ENCODE measurements at places on chromosomes 6 and 20.

DNA sequence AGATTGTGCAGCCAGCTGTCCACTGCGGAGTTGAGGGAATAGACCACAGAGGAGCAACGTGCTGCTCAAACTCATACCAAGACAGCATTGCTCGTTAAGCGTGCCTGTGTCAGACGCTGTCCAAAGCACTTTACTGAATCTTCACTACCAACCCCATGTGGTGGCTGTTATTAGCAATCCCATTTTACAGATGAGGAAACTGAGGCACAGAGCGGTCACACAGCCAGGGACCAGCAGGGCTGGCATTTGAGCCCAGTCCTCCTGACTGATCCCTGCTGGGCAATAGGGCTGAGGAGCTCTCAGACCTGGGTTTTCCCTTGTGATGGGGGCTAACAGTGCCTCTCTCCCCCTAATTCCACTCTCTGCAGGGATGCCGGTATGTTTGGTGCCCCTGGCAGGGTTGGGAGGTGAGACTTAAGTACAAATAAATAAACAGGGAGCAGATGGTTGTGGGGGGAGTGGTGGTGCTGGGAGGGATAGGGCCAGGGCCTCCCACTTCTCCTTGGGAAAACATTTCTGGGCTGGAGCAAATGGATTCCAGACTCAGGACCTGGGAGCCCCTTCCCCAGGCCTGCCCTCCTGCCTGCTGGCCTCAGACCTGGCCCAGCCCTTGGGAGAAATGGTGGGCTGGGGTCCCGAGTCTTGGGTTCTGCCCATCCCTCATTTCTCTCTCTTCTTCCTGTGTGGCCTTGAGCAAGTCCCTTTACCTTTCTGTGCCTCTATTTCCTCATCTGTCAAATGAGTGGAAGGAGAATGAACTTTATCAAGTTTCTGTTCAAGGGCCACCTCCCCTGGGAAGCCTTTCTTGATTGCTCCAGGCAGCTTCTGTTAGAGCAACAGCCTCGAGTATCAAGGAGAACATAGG lies 17.7 kb downstream of the SRXN1 start:
- DNase-seq: no peak

DNA sequence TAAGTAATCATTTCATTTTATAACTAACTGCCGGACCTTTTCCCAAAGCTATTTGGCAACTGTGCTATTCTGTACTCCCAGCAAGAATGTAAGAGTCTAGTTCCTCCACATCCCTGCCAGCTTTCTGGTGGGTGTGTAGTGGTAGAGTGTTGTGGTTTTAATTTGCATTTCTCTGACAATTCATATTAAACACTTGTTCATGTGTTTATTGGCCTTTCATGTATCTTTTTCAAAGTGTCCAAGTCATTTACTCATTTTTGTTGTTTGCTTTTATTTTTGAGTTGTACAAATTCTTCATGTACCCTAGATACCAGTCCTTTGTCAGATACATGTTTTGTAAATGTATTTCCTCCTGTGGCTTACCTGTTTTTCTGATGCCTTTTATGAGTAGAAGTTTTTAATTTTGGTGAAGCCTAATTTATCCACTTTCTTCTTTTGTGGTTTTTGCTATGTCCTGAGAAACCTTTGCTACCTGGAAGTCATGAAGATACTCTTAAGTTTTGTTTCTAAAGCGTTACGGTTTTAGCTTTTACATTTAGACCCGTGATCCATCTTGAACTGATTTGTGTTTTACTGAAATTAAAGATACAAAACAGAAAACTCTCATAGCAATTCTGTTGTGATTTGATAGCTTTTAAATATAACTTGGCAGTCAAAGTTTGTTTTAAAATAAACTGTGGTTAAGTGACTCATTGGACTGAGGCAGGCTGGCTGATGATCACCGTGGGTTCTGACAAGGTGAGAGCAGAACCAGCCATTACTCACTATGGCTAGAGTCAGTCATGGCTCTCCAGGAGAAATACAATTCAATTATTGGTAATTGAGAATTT lies 8.0 kb downstream of the MYLIP start:
- DNase-seq: peak; percentile 83

DNA sequence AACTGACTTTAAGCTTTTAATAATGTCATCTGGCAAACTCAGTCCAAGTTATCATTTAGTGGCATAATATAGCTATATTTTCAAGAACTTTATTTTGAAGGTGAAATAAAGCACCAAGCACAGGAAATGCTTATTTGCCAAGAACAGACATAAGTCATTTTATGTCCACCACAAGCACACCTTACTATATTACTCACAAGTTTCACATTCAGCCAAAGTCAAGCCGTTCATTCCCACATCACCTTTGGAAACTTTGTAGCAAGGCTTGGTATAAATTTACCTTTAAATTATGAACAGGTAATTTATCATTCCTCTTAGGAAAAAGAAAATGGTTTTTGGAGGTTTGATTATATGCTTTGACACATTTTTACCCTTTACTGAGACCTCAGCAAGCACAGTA lies 236.8 kb upstream of the FKBP1C start:
- DNase-seq: no peak

DNA sequence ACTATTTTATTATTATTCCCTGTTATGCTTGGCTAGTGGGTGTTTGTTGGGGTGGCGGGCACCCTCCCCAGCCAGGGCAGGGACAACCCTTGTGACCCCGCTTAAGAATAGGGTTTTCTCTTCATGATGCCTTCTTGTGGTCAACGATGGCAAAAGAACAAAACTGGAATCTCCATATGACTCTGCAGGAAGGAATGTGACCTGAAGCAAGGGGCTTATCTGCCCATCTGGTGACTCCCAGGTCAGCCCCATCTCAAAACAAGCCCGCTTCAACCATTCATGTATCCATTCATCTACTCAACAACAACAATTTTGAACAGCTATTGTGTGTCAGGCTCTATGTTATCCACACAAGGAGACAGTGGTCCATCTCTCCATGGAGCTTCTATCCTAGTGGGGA lies 30.9 kb upstream of the TGM6 start:
- DNase-seq: peak; percentile 45

- DNase-seq: no peak
Measured at GRCh38 chr6:90076511-90077415, 182.5 kb downstream of the GJA10 start.

GRCh38 chr6:14517516-14518105 lies 400.0 kb downstream of the CD83 start:
- DNase-seq: no peak

- DNase-seq: no peak
Measured at GRCh38 chr20:17644451-17644850, 37.6 kb downstream of the RRBP1 start.

DNA sequence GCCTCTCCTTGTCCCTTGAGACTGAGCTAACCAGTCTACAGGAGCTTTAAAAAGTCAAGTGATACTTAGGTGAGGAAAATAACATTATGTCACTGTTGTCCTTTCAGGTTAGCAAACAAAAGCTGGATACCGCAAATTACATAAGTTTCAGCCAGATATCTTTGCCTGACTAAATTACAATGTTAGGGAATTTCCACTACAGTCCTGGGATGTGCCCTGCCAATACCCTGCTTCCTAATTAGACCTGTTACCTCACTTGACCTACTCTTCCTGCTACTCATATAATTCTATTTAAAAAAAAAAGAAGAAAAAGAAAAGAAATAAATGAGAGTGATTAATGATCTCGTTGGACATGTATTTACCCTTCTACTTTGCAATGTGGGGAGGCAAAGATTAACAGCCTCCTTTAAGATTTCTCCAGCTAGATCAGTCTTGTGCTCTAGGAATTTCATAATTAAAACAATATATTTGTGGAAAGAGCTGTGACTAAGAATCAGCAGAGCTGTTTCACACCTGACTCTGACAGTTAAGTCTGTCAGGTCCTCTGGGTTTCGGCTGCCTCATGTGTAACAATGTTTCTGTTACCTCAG lies 318.9 kb downstream of the HDGFL1 start:
- DNase-seq: no peak

DNA sequence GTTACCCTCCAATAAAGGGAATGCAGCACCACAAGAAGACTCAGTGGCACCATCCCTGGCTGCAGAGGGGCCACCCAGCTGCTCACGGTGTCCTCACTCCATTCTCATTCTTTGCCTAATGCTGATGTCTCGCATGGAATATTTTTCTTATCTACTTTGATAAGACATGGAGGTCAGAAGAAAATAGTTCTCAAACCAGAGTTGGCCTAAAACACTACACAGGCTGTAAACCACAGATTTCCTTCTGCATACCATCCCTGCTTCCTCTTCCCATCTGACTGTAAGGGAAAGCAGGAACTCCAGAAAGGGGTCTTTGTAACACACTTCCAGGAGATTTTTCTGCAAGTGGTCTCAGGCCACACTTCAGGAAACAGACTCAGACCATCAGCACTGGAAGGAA lies 43.1 kb upstream of the CD93 start:
- no peak for DNase-seq

- DNase-seq: peak; percentile 92
Measured at GRCh38 chr6:52877168-52877567, 32.3 kb downstream of the GSTA3 start.

GRCh38 chr20:3074812-3075211 lies 3.4 kb downstream of the OXT start:
- no peak for DNase-seq

DNA sequence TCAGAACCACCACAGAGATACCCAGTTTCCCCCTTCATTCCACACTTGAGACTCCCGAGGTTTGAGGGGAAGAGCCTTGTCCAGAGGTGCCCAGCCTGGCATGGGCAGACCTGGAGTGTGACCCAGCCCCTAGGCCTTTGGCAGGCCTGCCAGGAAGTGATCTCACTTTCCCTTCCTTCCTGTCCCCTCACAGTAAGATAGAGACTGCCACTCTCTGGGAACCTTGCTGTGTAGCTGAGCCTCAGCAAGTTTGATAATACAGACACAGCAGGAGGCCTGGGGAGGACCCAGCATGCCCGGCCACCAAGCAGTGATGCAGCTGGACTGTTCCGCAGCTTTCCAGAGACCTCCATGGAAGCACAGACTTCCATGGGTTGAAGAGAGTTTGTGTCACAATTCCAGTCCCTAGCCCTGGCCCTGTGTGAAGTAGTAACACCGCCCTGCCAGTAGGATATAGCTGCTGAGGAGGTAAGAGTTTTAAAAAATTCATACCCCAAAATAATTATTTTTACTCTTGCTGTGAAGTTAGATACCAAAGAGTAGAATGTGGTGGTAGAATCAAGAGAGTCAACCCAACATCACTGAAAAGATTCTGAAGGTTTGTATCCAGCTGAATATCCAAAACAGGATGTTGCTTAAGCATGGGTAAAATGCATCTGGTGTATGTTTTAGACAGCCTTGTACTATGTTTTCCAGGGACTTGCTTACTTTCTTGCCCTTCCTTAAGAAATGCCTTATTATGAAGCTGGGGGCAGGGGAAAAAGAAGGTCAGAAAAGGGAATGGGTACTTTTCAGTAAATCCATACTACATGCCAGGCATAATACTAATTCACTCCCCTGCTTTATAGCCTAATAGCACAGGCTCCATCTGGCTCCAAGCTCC lies 16.3 kb downstream of the PKIG start:
- DNase-seq: no peak

- no peak for DNase-seq
Measured at GRCh38 chr20:20100881-20101280, 48.5 kb downstream of the CFAP61 start.

DNA sequence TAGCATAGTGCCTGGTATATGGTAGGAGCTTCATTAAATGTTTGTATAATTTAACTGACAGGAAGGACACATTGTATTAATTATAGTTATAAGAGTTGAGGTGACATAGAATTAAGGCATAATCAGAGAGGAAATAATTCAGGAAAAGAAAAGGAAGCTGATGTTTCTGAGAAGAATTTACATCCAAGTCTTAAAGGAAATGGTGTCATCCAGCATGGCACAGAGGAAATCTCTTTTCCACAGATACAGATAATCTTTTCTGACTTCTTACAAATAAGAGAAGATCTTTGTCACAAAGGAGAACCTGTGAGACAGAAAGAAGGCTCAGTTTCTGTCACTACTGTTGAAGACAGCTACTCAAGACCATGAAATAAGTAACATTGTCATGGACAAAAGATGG lies 222.5 kb downstream of the GJA1 start:
- no peak for DNase-seq

DNA sequence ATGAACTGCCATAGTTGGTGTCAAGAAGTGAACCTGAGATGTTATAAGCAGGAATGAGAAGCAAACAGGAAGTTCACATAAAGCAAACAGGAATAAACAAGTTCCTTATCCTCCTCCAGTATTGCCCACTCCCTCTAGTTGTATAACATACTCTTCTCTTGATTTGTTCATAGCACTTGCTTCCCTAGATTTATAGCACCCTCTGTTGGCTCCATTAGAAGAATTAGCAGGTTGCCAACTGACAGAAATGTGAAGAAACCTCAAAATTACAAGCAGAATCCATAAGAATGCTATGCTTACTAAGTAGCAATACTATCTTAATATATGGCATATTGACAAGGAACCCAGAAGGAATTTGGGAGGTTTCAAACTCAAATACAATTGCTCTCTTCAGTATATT lies 195.4 kb downstream of the TBX18 start:
- DNase-seq: peak; percentile 23

- no peak for DNase-seq
Measured at GRCh38 chr20:34377072-34377847, 14.2 kb downstream of the ITCH start.

DNA sequence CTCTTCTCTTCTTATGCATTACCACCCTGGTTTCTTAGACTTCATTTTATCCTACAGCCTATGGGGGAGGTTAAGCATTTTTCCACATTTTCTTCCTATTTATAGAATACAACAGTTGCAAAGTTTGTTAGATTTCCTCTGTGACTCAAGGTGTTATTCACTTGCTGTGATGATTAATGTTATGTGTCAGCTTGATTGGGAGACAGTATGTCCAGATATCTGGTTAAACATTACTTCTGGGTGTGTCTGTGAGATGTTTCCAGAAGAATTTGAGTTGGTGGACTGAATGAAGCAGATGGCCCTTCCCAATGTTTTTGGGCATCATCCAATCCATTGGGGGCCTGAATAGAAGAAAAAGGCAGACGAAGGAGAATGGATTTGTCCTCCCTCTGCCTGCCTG lies 131.3 kb downstream of the C6orf118 start:
- no peak for DNase-seq

DNA sequence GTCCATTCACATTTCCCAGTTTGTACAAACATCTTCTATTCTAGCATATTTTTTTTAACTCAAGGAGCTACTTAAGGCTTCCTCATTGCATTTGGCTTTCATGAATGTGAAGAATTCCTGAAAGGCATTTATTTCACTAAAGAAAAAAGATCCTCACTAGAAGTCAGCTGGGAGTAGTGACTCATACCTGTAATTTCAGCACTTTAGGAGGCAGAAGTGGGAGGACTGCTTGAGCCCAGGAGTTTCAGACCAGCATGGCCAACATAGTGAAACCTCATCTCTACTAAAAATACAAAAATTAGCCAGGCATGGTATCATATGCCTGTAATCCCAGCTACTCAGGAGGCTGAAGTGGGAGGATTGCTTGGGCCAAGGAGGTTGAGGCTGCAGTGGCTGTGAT lies 30.9 kb upstream of the XRN2 start:
- peak; percentile 41 for DNase-seq

GRCh38 chr6:160000280-160000704 lies 31.4 kb downstream of the IGF2R start:
- no peak for DNase-seq

- no peak for DNase-seq
Measured at GRCh38 chr6:24010133-24010532, 115.9 kb upstream of the NRSN1 start.
